Left renal pelvis (tissue), 4 donors: ENCODE measurements at places on chromosomes 4 and X.

GRCh38 chr4:23373261-23373660 is 516.6 kb downstream of the PPARGC1A start:
- DNase-seq = no peak

DNA sequence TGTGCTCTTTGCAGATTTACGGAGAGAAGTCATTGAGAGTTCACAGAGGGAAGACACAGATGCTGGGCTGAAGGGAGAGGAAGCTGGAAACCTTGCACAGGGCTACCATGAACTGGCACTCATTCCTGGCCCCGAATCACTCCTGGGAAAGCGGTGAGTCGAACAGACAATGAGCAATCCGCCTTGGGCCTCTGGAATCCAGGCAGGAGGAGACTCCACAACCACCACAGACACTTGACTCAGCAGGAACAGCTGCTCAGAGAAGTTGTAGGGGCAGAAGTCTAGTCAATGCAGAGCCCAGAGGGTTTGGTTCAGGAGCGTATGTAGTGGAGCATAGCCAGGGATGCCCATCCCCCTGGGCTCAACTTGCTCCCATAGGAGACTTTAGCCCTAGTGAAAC is 62.8 kb upstream of the GRIA3 start:
- DNase-seq = no peak

DNA sequence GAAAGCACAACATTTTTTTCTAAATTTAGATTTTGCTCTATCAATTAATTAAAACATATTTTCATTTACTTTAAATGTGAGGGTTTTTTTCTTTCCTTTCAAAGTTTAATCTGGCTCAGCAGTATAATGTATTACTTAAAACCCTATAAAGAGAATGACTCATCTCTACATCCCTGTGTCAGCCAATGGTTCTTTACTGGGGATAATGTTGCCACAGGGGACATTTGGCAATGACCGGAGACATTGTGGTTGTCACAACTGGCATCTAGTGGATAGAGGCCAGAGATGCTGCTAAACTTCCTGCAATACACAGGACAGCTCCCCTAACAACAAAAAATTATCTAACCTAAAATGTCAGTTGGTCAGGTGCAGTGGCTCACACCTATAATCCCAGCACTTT is 53.8 kb downstream of the SYNPO2 start:
- no peak for DNase-seq

DNA sequence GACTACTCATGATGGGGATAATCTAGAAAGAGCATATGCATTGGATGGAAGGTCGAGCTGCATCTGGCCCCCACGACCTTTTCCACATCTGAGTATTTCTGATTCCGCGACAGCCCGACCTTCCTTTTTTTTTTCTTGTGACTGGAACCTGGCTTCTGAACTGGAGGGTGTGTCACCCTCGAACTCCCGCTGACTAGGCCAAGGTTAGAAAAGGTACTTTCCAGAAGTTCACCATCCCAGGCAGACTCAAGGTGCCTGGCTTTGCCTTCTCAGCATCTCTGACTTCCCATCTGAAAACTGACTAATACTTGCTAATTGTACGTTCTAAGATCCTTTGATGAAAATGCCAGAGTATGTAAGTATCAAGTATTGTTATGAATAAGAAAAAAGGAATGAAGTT is 49.3 kb upstream of the CD40LG start:
- no peak for DNase-seq

- DNase-seq = no peak
These were observed 207.0 kb downstream of the ARHGAP24 start for GRCh38 chr4:85681921-85682320.
